ENCODE measurements at places on chromosomes 1 and 21.

- DNase-seq: no peak
These were observed 3.2 kb upstream of the RXFP4 start for GRCh38 chr1:155938220-155938627.

- no peak for DNase-seq
These were observed 61.3 kb downstream of the TRIM11 start for GRCh38 chr1:228345201-228345930.

GRCh38 chr1:7587773-7588456 is 183.2 kb upstream of the VAMP3 start:
- DNase-seq: no peak

DNA sequence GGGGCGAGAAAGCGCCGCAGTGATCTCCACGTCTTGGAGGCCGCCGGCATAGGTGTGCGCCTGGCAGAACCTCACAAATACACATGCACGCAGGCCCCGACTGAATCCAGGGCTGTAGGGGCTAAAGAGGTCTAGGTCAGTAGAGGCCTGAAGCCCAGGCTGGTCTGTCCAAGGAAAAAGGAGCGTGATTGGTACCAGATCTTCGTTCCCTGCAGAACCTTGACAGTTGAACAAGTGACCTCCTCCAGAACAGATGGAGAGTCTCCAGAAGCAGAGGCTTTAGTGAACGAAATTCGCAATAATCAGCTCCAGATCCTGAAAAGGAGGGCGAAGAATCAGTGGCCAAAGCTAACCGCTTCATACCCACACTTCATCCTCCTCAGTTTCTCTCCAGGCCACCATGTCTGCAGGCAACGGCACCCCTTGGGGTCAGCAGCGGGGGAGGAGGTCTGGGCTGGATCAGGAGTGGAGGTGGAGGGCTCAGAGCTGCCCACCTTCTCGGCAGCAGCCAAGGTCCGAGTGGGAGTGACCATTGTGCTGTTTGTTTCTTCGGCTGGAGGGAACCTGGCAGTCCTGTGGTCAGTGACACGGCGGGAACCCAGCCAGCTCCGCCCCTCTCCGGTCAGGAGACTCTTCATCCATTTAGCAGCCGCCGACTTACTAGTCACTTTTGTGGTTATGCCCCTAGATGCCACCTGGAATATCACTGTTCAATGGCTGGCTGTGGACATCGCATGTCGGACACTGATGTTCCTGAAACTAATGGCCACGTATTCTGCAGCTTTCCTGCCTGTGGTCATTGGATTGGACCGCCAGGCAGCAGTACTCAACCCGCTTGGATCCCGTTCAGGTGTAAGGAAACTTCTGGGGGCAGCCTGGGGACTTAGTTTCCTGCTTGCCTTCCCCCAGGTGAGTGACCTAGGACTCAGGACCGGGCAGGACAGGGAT is 749 bp upstream of the PEX11B start:
- no peak for DNase-seq

DNA sequence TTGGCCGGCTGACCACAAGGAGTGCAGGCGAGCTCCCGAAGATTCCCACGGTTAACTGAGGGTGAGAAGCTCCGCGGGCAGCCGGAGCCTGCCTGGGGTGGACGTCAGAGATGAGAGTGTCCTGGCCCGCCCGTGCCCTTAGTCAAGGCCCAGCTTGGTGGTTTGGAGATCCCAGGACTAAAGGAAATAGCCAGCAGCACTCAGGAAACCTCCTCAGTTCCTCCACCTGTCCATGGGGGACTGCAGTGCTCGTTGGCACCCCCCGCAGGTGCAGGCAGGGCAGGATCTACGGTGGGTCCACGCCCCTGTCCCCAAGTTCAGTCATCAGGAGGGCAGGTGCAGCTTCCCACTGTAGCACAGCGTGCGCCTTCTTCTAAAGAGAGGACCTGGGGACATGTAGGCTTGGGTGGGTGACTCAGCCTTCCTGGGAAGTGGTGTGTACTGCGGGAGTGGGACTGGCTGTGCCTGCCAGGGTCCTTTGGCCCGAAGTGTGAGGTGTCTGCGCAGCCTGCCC is 32.5 kb downstream of the SLX9 start:
- no peak for DNase-seq

DNA sequence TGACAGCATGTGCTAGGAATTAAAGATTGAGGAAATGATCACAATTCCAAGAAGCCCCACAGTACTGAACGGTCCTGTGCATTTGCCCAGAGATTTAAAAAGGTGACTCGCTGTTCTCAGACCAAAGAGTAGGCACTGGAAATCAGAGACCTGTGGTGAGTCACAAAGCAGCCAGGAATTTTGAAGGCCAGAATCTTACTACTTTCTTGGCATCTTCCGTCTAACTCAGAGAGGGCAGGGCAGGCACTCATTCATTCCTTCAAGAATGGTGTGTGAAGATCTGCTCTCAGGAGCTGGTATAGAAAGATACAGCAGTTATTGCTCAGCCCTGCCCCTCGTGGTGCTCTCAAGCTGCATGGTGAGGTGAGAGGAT is 57.9 kb downstream of the BRINP2 start:
- DNase-seq: no peak

DNA sequence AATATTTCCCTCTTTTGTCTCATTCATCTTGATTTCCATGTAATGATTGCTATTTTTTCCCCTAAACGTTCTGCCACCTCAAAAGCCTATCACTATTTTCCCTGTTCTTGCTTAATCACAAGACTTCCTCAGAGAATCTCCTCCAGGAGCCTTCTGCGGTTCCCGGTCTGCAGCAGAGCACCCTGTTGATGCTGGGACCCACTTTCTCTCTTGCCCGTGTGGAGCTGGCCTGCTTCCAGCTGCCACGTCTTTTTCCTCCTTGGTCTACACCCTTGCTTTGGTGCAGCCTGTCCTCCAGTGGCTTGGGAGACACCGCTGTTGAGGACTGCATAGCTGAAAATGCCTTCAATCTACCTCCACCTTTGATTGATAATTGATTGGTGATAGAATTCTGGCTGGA is 70.0 kb upstream of the COA6 start:
- no peak for DNase-seq

- DNase-seq: no peak
These were observed 19.4 kb downstream of the ENO1 start for GRCh38 chr1:8858888-8859706.

- no peak for DNase-seq
These were observed 18.0 kb upstream of the SNRPE start for GRCh38 chr1:203843435-203843834.

- no peak for DNase-seq
These were observed 86.0 kb upstream of the VAMP3 start for GRCh38 chr1:7684861-7685635.

GRCh38 chr1:101739146-101739545 is 257.6 kb downstream of the OLFM3 start:
- no peak for DNase-seq

GRCh38 chr1:119732465-119733168 is 20.9 kb downstream of the PHGDH start:
- DNase-seq: no peak

DNA sequence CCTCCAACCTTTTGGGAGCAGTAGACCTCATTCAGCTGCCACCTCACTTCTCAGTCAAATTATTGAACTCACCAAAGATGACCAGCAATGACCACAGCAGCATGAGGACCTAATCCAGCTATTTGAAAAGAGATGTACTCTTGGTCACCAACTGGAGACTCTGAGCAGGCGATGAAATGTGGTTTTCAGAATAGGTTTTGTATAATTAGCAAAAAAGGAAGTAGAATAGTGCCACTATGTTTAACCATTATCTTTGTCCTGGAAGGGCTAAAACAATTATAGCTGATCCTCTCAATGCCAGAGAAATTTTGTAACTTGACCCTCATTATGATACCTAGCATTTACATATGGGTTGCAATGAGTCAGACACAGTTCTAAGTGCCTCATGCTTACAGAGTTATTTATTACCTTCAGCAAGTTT is at the start of gene FCRL2:
Gene FCRL2, minus strand, starts transcription at position 162 of the 421 bp plus-strand sequence. Its CDS starts 59 bp downstream, at position 103.
- DNase-seq: no peak

GRCh38 chr1:10152709-10153284 is 57.6 kb upstream of the KIF1B start:
- no peak for DNase-seq

GRCh38 chr1:3431266-3431665 is 23.2 kb upstream of the ARHGEF16 start:
- no peak for DNase-seq

GRCh38 chr1:156376958-156377919 is 8.2 kb downstream of the RHBG start:
- no peak for DNase-seq

GRCh38 chr1:41631154-41631553 is 146.7 kb upstream of the EDN2 start:
- no peak for DNase-seq

DNA sequence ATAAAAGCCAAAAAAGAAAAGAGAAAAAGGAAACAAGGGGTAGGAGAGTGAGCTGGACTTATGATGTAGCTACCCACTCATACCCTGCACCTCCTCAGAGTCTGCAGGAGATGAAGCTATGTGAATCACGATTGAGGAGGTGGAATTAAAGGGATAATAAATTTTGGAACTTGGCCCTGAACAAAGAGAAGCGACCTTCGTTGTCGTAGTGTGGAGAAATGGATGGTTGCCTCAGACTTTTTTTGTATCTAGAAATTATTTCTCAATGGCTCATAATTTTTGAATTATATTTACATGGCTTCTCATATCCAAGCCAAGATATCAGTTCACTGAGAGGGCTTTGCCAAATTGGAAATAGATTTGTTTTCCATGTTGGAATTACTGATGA is 37.8 kb upstream of the SIPA1L2 start:
- no peak for DNase-seq

- DNase-seq: no peak
These were observed 25.9 kb downstream of the GREM2 start for GRCh38 chr1:240586006-240586405.

- no peak for DNase-seq
These were observed 179.3 kb downstream of the ZC3H11B start for GRCh38 chr1:219433496-219434131.

- no peak for DNase-seq
These were observed 77.4 kb downstream of the APP start for GRCh38 chr21:26093122-26093521.

- DNase-seq: no peak
These were observed 9.6 kb downstream of the RBM15 start for GRCh38 chr1:110348771-110349170.

DNA sequence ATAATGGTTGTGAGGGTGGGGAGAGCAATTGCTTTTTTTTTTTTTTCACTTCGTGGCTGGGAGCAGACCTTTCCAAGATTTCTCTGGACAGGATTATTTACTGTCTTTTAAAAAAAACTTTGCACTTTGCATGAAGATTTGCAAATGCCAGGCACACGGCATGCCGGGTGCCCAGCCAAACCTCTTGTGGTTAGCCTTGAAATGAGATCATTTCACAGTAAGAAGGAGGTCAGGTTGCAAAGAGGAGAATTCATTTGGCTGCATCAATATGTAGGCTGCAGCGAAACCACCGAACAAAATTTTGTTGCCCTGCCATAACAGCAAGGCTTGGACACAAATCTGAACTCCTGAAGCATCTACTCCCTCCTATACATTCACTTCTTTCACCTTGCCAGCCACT is 36.5 kb upstream of the KCND3 start:
- no peak for DNase-seq

DNA sequence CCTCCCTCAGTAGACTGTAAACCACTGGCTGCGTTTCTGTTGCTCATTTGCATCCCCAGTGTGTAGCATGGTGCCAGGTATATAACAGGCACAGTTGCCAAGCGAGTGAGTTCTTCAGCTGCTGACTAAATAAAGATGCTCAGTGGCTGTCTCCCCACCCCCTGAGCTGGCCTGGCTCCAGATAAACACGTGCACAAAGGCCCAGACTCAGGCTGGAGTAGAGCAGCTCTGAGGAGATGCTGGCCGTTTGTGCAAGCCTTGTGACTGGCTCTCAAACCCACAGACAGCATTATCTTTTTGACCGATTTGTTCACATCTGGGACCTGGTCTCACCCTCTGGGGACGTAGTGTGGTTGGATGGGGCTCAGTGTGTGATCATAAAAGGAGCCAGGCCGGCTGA is 7.1 kb downstream of the CHRNB2 start:
- DNase-seq: no peak

DNA sequence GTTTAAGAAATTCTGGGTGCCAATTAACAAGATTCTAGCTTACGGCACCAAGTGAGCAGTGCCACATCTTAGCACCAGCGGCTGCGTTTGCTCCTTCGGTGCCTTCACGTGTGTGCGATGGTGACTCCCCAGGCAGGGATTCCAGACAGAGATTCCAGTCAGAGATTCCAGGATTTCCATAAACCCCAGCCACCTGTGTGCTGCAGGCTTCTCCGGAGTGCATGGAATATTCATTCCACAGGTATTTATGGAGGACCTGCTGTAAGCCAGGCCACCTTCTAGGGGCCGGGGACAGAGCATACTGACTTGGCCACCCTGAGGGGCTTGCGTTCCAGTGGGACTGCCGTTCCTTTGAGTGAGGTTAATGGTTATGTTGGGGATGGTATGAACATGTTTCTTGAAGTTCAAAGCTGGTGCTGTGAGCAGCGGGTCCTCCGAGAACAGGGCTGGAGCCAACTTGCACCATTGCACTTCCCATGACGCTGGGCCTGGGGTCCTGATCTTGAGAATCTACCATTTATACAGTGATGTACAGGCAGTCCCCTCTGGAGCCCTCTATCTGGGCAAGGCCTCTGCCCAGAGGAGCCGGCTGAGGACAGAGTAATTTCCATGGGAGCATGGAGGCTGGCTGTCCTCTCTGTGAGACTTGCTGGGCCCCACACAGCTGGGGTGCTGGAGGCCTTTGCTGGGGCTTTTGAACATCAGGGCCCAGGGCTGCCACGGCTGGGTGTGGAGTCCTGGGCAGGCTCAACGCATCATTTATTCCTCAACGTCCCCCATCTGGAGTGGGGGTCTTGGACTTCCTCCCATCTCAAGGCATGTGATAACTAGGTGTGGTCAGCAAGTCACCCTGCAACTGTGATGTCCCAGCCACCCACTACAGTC is 58.8 kb upstream of the AJAP1 start:
- DNase-seq: no peak

GRCh38 chr1:18651713-18652112 is 21.1 kb downstream of the PAX7 start:
- no peak for DNase-seq

DNA sequence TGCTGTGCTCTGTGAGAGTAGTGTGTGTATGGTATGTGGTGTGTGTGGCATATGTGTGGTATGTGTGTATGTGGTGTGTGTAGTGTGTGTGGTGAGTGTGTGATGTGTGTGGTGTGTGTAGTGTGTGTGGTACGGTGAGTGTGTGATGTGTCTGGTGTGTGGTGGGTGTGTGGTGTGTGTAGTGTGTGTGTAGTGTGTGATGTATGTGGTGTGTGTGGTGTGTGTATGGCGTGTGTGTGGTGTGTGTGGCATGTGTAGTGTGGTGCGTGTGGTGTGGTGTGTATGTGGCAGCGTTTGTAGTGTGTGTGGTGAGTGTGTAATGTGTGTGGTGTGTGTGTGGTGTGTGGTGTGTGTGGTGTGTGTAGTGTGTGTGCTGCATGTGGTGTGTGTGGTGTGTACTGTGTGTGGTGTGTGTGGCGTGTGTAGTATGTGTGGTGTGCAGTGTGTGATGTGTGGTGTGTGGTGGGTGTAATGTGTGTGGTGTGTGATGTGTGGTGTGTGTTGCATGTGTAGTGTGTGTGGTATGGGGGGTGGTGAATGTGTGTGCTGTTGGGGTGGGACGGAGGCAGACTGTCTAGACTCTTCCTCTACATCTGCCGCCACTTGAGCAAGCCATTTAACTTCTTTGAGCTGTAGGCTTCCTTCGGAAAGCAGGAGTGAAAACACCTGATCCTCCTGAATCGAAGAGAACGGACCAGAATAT is 33.5 kb downstream of the GPA33 start:
- no peak for DNase-seq

Measured in GM04503 (cell line).